NCI-H1092 treated with DMSO at 0.1 percent for 48 hours (cell line): ENCODE measurements at places on chromosomes 12 and 14.

GRCh38 chr12:111904446-111904975 is 62.5 kb downstream of the MAPKAPK5 start:
- no peak for DNase-seq

DNA sequence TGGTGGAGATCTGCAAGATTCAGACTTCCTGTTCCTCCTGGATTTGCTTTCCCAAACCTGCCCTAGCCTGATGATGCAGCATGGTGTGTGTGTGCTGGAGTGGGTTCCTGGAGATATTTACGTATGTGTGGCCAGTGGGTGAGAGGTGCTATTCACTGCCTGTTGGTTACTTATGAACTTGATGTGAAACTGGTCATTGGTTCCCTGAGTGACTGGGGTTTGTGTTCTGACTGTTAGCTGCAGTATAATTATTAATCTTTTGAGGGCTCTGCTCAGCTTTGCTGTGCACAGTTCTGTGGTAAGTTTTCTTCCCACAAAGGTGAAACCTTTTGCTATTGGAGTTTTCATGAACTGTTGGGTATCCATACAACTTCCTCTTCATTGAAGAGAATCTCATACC is 541.8 kb upstream of the FBXO33 start:
- DNase-seq: no peak

GRCh38 chr12:121120323-121120722 is 12.4 kb upstream of the P2RX7 start:
- DNase-seq: no peak

GRCh38 chr12:45655186-45655585 is 74.3 kb upstream of the ARID2 start:
- DNase-seq: peak; percentile 22

DNA sequence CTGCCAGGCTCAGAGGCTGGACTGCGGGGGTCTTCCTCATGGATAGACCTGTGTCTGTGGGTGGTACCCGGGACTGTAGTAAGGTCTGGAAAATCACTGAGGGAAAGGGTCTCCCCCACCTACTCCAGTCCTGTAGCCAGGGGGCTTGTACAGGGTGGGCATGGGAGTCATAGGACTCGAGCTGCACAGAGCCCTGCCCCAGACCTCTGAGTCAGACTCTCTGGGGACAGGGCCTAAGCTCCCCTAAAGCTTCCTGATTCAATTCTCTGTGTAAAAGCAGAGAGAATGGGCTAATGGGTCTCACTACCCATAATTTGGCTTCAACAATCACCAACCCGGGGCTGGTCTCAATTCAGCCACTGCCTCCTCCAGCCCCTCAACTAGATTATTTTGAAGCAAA is 27.0 kb downstream of the LRTM2 start:
- no peak for DNase-seq

GRCh38 chr14:93045211-93045674 is 70.5 kb downstream of the ITPK1 start:
- DNase-seq: no peak

- no peak for DNase-seq
Measured at GRCh38 chr12:81034926-81035325, 43.0 kb upstream of the ACSS3 start.

- DNase-seq: no peak
Measured at GRCh38 chr14:26527095-26527494, 70.7 kb downstream of the NOVA1 start.

GRCh38 chr12:51202718-51203117 is 15.1 kb downstream of the POU6F1 start:
- no peak for DNase-seq

DNA sequence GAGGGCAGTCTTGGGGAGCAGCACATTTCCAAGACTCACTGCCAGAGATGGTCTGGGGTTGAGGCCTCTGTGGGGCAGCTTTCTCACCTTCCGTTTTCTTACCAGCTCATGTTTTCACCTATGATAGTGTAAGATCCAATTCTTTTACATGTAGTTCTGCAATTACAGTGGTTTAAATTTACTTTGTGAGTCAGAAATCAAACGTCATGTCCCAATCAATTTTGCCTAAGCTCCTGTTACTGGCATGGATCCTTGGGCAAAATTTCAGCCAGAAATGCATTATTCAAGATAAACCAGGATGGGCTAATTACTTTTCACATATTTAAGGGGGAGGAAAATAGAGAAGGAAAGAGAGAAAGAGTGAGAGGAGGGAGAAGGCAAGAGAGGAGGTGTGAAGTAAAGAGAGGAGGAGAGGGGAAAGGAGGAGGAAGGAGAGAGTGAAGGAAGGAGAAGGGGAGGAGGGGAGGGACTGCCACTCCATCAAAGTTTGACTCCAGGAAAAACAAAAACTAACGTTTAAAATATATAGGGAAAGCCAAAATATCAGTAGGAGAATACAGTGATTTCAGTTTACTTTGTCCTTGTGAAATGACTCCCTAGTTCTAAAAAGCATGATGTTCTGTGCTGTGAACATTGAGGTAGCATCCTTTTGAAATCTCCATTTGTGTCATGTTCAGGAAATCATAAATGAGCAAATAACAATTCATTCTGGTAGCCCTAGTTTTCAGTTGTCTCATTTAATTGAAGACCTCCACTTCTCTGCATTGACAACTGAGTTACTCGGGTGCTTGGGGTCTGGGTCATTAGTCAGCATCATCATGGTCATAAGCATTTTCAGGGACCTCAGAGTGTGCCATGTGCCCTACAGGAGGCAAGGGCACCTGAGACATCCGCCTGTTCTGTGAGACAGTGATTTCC is 3.0 kb downstream of the BMAL2 start:
- no peak for DNase-seq

DNA sequence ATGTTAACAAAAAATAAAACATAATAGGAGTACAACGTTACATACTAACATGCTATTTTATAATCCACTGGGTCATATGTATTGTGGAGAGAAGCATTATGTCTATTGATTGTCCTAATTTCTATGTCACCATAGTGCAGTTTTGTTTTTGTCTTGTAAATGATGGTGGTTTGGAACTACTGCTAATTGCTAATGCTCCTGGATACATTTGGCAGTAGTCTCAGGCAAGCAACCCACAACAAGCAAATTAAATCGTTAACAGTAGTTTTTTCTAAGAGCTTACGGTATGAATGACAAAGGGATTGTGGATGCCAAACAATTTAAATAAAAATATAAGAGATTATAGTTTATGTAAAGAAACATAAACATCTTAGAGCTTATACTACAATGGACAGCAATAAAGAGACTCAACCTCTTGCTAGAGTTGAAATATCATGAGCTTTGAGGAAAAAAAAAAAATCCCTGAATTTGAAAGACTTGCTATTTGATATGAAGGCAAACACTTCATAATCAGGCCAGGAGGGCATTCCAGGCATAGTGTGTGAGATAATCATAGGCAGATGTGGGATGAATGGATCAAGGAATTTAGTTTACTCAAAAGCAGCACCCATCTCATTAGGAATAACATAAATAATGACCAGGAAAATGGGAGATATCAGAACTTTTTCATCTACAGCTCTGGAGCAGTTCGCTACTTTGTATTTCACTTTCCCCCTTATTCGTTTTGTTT is 181.3 kb downstream of the CCDC59 start:
- DNase-seq: peak; percentile 87

- no peak for DNase-seq
Measured at GRCh38 chr14:33714527-33715226, 236.2 kb downstream of the EGLN3 start.

DNA sequence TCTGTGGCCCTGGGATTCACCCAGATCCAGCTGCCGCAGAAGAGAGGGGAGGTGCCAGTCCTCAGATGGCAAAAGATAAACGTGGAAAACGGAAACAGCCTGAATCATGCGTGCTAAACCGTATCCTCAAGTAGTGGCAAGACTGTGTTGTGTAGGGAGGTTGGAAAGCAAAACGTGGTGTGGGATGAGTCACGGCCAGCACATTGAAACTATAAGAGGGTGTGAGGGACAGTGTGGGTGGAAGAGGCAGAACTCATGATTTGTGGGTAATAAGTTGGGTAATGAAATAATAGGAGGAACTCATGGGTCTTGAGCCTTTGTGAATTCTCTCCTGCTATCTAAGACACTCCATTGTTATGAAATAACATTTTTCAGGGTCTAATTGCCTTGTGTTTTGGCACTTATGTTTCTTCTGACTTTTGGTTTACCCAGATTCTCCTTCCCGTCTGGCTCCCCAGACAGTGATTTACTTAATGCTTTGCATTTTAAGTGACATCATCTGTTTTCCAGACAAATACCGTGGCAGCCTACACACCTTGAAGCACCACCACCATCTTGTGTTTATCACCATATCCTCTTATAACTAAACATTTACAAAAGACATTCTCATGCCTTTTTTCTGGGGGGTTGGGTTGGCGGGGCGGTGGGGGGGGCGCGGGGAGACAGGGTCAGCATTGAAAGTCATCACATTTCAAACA is 62.3 kb upstream of the PTCSC3 start:
- DNase-seq: no peak

DNA sequence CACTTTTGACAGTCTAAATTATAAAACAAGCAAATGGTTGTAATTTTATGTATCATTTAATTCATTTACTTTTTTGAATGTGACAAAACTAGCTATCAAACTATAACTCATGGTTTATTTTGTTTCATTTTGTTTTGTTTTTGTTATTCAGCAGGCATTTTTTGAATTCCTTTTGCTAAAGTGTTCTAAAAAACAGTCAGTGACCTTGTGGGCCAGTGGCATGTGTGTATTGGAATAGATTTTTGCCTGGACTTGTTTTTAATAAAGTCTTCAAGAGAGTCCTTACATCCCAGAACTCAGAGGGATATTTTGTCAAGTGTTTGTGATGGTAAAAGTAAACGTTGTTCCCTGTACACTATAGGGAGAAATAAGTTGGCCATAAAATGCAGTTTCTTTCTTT is 369.7 kb upstream of the SYT1 start:
- no peak for DNase-seq

DNA sequence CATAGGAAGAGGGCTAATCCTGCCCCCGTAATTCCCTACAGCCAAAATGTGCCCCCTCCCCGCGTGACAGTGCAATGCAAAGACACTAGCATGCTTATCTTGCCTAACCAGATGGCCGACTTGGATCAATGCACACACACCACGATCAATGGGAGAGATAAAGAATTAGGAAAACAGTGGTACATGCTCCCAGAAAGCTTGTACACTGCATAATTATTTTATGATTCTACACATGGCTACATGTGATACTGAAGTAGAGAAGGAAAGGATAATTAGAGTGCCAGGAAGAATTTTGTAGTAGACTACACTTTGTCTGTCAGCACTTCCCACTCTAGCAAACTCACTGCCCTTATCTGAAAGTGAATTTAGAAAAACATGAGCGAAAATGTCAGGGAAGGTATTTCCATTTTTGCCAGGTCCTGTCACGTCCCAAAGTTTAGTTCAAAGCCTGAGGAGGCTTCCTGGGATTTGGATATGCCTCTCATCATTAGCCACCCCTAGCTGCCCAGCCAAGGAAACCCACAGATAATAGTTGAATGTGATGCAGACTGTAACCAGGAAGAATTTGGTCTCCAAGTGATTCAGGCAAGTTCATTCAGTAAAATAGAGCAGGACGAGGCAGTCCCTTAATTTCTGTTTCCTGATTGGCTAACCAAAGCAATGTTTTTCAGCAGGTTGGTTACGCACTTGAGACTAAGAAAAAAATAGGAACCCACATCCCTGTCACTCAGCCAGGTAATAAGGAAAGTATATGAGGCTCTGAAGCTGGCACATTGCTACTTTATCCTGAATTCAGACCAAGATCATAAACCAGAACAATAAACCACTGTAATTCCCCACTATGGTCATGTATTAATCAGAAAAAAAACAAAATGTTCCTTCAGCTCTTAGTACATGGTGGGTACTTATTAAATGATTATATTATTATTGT is 199.6 kb upstream of the OTX2 start:
- no peak for DNase-seq

- DNase-seq: no peak
Measured at GRCh38 chr12:6896846-6897435, 7.7 kb upstream of the LRRC23 start.

- DNase-seq: no peak
Measured at GRCh38 chr12:130421896-130422295, 84.2 kb downstream of the PIWIL1 start.

- no peak for DNase-seq
Measured at GRCh38 chr12:104671409-104672095, 214.8 kb downstream of the CHST11 start.

DNA sequence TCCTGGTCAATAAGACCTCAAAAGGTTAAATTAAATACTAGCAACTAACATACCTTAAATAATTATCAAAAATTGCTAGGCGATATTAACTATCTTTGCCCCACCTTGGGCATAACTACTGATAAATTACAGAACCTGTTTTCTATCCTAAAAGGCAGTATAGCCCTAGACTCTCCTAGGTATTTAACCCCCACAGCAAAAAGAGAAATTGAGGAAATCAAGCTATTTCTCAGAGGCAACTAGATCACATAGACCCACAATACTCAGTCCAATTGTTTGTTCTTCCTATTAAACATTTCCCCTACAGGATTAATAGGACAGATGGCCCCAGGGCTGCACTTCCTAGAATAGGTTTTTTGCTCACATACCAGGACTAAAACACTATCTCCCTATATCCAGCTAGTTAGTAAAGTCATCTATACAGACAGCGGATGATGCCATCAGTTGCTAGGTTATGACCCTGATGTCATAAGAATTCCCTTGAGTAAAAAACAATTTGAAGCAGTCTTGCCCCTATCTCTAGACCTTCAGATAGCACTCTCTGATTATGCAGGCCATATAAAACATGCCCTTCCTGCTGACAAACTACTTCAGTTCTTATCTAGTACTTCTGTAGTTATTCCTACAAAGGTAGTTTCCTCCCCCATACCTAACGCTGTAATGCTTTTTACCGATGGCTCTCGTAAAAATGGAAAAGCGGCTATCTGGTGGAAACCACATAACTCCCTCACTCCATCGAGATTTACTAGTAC is 118.4 kb downstream of the PPHLN1 start:
- DNase-seq: no peak

- peak; percentile 50 for DNase-seq
Measured at GRCh38 chr12:131773582-131774221, 54.5 kb upstream of the MMP17 start.

- no peak for DNase-seq
Measured at GRCh38 chr14:57846596-57846995, 19.3 kb downstream of the SLC35F4 start.
